ENCODE measurements at places on chromosomes 5 and 9. TPM values are rescaled to one million over a fixed set of nuclear protein-coding genes. Genes with fewer than 3 reads are reported as not detected.

Gene CCDC112
- total RNA-seq, result 5.3 TPM

Gene SLC44A1
- 27.0 TPM for total RNA-seq

GRCh38 chr9:121171236-121171635 is 30.4 kb downstream of the RAB14 start:
- no peak for DNase-seq

DNA sequence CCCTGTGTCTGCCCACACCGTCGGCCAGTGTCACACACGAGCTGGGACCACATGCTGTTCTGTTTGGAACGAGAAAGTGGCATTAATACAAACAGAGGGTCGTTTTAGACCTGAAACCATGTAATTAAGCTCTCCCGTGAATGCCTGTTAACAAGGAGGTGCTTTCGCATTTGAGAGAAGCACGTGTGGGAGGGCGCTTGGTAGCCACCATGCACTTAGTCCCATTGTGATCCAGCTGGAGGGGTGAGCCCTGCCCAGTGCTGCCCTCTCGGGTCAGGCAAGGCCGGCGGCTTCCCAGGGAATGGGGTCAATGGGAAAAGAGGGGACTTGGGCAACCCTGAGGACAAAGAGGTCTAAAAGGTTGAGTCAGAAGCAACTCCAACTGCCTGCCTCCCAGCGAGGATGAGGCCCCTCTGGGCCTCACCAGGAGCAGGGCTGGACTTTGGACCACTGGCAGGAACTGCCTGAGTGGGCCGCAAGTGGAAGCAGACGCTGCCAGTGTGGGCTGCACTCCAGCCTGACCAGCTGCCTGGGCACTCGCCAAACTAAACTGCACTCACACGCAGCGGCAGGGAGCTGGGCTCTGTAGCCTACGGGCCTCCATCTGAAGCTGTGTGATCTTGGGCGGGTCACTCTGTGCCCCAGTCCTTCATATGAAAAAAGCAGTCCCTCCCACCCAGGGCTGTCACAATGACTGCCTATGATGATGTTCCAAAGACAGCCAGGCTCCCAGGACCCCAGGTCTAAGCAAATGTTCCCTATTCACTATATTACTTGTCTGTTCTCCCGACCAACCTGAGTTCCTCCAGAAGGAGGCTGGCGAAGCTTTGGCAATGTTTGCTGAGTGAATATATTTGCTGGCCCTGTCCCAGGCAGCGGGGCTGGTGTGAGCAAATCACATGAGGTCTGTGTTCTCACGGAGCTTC is 195.7 kb downstream of the CDK5RAP2 start:
- DNase-seq, result no peak

DNA sequence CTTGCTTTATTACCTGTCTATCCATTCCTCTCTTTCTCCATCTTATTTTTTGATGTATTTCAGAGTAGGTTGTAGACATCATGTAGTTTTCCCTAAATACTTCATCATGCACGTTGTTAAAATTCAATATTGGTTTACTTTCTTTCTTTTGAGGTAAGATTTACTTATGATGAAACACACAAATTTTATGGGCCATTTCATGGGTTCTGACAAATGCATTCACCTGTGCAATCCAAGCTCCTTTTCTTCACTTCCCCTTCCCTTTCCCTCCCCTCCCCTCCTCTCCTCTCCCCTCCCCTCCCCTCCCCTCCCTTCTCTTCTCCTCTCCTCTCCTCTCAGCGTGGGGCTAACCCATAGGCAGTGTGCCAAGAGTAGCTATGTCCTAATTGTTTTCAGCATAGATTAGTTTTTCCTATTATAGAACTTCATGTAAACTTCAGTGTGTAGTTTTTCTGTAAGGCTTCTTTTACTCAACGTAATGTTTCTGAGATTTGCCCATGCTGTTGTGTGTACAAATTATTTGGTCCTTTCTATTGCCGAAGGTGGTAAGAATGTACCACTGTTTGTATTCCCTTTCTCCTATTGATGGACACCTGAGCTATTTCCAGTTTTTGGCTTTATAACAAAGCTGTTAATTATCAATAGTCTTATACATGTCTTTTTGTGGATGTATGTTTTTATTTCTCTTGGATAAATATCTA is 92.9 kb upstream of the CLINT1 start:
- no peak for DNase-seq

DNA sequence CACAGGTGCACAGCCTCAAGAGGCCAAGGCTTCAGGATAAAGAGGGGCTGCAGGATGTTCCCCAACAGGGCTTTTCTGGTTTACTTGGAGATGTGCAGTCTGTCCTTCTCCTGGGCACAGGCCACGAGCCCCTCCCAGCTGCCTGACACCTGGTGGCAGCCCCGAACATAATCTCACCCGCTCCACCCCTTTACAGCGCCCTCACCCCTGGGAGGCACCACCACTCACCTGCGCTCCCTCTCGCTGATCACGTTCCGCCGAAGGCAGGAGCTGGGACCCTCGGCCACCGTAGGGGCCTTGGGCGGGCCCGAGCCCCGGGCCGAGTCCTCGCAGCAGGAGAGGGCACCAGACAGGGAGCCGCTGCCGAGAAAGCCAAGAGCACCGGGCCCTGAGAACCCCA is 514 bp downstream of the SOHLH1 start:
- no peak for DNase-seq

GRCh38 chr5:18752317-18752716 is 1118.1 kb downstream of the TAF11L14 start:
- DNase-seq, result no peak

Gene DRD1
- not detected for total RNA-seq

GRCh38 chr9:16960084-16960483 is 89.6 kb upstream of the BNC2 start:
- DNase-seq, result no peak

Gene OSMR
- total RNA-seq, result 11.7 TPM

Gene TRIP13
- 0.44 TPM for total RNA-seq

DNA sequence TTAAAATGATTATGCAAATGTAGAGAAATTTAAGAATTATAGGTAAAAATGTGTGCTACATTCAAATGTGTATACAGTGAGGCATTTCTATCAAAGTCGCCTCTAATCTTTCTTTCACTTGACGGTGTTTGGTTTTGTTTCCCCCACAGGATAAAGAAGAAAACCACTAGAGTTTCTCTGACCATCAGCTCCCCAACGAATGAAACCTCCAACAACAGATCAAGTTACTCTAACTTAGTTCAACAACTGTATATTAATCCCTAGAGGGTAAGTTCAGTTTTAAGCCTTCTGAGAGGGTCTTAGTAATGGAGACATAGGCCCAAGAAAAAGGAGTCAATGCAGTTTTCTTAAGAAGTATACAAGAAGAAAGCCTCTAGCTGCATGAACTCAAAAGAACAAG is 11.5 kb upstream of the MYOT start:
- no peak for DNase-seq

Gene C6
- total RNA-seq, result 89.5 TPM

Gene PCDHA4
- total RNA-seq, result 0.11 TPM

DNA sequence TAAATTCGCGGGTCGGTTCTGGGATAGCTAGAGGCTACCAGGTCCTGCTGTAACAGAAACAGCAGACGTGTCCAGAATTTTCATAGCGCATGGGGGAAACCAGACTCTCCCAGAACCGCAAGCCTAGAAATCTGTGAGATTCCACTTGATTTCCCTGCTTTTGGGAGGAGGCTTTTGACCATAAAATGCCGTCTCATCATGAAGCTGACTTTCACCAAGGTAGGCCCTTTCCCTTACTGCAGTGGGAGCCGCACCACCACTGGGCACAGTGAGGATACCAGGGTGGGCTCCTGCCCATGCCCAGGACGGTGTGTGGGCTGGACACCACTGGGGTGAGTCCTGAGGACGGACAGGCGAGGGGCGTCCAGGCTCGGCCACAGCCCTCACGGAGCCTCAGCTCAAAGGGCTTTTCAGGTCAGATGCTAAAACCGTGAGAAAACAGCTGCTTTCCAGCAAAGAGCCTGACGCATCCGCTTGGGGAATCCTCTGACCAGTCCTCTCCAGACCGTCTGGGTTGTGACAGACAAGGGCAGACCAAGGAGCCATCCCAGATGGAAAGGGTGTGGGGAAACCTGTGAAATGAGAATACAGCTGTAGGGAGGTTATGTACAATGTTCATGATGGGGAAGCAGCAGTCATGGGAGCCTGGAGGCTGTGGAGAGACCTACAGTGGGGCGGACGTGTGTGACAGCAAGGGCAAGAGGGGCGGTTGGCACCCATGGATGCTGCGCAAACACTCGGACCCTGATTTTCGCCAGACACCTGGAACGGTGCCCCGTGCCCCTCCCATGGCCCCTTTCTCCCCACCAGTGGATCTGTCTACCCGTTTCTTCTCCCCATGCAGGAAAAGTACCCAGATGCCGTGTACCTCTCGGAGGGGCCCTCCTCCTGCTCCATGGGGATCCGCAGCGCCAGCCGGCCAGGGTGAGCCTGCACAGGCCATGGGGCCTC is 59.2 kb downstream of the IPPK start:
- DNase-seq, result peak; percentile 64

- DNase-seq, result no peak
These were observed 622.0 kb upstream of the DAB2 start for GRCh38 chr5:40046792-40047191.

DNA sequence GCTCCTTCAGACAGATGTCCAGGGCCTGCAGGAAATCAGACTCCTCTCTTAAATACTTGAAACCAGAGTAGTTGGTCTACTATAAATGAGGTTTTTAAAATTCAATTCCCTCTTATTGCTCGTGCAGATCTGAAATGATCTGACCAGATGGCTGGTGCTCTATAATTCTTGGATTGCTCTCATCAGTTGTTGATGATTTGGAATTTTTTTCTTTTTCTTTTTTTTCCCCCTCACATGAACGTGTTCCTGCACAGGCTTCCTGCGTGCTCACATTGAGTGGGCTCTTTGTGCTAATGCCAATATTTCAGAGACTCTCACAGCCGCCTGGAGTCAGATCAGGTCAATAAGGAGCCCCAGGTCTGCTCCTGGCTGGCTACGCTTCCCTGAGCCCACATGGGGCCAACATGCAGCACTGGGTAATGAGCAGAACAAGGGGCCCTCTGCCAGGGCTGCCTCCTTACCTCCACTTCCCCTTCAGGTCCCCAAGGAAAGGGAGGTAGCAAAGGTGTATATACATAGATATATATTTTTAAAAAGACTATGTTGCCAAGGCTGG is 82.0 kb downstream of the SIL1 start:
- DNase-seq, result no peak

DNA sequence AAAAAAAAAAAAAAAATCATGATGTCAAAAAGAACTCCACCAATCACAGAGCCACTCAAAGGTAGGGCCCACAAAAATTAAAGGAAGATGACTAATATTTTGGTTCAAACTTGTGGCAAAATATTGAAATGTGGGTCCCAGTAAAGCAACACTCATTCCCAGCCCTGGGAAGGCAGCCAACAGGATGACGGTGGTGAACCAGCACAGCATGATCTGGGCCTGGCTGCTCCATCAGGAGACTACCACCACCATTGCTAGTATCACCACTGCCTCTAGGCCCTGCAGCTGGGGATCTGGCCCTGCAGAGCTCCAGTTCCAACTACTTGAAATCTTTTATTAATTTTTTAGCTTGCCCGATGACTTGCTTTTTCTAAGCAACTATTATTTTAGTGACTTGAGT is 206.8 kb upstream of the ITGA1 start:
- DNase-seq, result no peak

DNA sequence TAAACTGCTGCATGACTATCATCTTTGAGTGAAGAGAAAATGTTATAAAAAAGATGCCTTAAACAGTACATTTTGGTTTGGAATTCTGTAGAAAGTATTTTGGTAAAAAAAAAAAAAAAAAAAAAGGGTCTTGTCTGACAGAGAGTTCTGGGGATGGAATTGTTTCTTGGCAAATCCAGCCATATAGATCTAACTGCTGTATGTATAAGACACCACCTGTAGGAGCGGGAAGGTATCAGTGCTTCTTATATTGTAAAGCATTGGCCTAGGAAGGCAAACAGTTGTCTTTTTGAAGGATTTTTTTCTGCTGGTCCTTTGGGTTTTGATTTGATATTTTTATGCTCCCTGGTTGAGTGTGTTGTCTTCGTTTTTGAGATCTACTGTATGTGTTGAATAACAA is 2.8 kb downstream of the PURA start:
- no peak for DNase-seq

DNA sequence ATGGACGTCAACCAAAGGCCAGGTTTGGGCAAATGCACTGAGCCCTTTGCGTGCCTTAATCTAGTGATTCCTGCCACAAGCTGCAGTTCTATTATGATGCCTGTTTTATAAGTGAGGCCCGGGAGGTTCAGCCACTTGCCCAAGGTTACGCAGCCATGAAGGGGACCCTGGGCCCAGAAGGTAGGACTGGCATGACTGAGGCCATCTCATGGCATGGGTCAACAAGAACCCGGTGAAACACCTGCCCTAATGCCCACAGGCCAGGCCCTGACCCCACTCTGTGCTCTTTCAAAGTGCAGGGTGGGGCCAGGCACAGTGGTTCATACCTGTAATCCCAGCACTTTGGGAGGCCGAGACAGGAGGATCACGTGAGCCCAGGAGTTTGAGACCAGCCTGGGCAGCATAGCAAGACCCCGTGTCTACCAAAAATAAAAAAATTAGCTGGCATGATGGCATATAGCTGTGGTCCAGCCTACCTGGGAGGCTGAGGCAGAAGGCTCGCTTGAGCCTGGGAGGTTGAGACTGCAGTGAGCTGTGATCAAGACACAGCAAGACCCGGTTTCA is 8.6 kb downstream of the NINJ1 start:
- no peak for DNase-seq

GRCh38 chr5:16585041-16585667 is 31.6 kb downstream of the RETREG1 start:
- DNase-seq, result no peak

DNA sequence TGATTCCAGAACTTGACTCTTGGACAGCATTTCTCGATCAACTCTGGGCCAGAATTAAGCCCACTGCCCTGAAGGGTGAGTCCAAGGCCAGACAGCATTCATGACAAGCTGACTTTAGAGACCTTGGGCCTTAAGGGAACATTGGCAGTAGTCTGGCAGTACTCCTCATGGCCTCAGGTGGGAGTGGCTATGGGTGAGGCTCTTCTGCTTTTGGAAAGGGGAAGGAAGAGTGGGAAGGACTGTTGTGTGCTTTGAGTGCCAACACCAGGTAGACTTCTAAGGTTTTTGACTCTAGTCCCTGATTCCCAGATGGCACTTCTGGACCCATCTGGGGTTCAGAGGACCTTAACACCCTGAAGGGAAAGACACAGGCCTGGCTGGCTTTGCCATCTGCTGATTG is 530.4 kb downstream of the ACTL7B start:
- DNase-seq, result no peak

Gene KCNIP1
- total RNA-seq, result 0.16 TPM

- DNase-seq, result no peak
These were observed 15.3 kb downstream of the PLPP7 start for GRCh38 chr9:131304676-131305355.

- no peak for DNase-seq
These were observed 39.5 kb upstream of the PHF2 start for GRCh38 chr9:93536874-93537273.

GRCh38 chr5:139524940-139525585 is 36.1 kb upstream of the UBE2D2 start:
- DNase-seq, result no peak

- no peak for DNase-seq
These were observed 208.5 kb downstream of the ARHGAP26 start for GRCh38 chr5:142978726-142979125.

GRCh38 chr5:6808462-6808861 is 95.2 kb downstream of the TENT4A start:
- DNase-seq, result no peak

- no peak for DNase-seq
These were observed 18.1 kb upstream of the MTX3 start for GRCh38 chr5:80008995-80009765.

Gene FBXW5
- 157 TPM for total RNA-seq

Measured in left ventricle myocardium inferior (tissue), 1 donor.